GM12892 (cell line): ENCODE measurements at places on chromosomes 2 and 18.

DNA sequence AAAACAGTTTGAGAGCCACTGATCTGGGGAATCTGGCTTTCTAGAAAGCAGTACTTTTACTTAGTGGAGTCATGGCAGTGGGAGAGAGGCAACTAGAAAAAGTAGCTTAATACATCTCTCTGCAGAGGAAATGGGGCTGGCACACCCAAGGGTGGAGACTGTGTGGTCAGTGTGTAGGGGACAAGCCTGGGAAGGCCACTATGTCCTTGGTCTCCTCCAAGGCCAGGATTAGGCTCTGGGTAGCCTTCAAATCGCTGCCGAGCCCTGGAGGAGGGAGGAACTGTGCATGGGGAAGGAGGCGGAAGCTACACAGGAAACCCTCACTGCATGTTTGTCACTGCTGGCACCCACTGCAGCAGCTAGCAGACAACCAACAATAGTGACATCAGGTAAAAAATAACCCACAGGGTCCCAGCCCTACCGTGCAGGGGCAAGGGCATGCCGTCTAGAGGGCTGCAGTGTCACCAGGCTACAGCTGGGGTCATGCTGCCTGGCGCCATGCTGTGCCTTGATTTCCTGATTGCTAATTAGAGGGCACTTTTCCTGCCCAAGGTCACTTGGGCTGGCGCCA, 34.8 kb downstream of the LBH start:
- no peak for DNase-seq

DNA sequence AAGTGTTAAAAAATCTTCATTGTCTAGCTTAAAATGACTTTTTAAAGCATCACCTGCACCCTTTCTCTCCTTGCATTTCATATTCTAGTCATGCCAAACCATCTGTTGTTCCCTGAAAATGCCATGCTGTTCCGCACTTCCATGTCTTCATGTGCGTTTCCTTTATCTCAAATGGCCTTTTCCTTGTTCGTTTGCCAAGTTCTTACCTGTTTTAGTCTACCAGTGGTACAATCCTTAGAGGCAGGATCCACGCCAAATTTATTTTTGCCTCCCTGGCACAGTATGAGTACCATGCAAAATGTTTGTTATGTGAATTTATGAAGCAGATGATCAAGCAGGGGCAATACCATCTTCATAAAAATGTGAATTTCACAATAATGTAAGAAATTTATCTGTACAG, 37.0 kb downstream of the TMEFF2 start:
- DNase-seq, result no peak

- no peak for DNase-seq
These were observed 7.9 kb downstream of the CLHC1 start for GRCh38 chr2:55223958-55224760.

GRCh38 chr2:178531168-178531567, 50.9 kb downstream of the PLEKHA3 start:
- DNase-seq, result no peak

- no peak for DNase-seq
These were observed 33.5 kb downstream of the EPB41L3 start for GRCh38 chr18:5510135-5510846.

DNA sequence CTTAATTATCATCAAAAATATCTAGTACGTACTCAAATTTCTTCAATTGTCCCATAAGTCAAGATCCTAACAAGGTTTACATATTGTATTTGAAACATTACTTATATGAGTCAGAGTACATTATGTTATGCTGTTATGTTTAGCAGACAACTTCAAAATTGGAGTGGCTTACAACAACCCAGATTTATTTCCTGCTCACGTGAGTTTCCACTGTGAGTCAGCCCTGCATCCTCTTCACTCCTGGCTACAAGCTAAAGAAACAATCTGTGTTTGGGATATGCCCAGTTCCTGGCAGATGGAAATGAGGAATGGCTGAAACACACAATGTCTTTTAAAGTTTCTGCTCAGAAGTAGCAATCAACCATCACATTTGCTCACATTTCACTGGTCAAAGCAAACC, 31.5 kb upstream of the TANC1 start:
- DNase-seq, result no peak

GRCh38 chr2:43019536-43020183, 206.7 kb downstream of the ZFP36L2 start:
- DNase-seq, result no peak

GRCh38 chr2:71826299-71826698, 321.4 kb downstream of the CYP26B1 start:
- no peak for DNase-seq

DNA sequence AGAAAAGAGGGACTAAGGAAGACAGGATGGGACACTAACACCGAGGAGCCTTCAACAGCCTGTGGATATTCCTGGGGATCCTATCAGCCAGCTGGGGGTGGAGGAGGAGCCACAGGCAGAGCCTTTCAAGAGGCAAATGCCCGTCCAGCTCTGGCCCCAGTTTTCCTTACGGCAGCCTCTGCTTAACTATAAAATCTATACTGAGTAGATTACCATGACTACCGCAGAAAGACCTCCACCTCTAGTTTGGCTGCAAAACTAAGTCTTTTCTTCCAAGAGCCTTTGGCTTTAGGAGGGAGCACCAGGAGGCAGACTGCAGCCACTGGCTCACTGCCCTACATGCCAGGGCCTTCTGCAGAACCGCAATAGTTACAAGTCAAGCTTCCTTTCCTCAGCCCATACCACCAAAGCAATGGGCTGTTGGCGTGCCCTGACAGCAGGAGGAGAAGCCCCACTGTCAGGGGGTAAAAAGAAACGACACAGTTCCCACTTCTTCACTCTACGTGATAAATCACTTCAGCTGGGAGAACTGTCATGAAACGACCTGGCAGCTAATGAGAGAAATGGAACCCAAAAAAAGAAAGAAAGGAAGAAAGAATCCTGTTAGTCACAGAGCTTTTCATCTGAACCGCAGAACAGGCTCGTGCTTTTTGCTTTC, 25.1 kb upstream of the CREB1 start:
- DNase-seq, result no peak

DNA sequence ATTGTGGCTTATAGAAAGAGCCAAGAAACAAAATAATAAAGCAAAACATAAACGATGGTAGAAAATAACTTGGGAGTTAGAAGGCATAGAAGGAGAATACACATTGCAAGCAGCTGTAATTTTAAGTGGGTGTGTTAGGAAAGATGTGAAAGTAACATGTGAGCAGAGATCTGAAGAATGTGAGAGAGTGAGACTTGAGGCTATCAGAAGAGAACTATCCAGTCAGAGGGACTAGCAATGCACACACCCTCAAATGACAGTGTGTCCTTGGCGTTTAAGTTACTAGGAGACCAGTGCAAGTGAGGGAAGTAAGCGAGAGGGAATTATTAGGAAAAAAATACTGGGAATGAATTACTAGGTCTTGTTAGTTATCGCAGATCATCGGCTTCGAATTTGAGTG, 304.9 kb downstream of the DSEL start:
- DNase-seq, result no peak

DNA sequence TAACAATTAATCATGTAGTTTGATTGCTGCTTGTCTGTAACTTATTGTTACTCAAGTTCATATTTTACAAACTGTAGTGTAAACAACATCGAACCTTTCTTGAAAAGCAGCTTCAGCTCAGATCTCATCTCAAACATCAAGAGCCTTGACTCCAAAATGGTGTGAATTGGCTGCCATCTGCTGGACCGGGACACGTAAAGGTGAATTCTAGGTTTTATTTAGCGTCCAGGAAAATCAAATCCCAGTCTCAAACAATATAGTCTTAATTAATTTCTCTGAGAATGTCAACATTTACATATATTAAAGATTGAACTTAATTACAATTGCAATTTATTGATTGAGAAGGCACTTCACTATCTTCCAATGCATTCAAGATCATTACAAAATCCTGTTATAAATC, 453.0 kb downstream of the GALR1 start:
- no peak for DNase-seq

- no peak for DNase-seq
These were observed 25.9 kb downstream of the ZAP70 start for GRCh38 chr2:97739020-97739892.

DNA sequence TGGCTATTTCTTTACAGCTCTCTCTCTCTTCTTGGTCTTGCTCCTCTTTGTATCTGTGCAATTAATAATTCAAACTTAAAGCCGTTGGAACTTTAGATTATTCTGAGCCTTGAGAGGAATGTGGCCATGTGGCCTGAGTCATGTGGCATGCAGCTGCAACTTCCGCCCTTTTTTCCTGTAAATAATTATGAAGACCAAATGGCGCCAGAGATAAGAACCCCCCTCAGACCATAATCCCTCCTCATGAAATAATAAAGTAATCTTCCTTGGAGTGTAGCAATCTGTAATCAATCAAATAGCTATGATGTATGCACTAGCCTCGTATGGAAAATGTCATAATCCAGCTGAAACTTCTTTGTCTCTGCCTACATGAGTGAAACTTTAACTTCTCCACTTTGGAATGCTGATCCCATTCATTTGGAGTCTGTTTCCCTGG, 13.5 kb upstream of the TWSG1 start:
- no peak for DNase-seq

DNA sequence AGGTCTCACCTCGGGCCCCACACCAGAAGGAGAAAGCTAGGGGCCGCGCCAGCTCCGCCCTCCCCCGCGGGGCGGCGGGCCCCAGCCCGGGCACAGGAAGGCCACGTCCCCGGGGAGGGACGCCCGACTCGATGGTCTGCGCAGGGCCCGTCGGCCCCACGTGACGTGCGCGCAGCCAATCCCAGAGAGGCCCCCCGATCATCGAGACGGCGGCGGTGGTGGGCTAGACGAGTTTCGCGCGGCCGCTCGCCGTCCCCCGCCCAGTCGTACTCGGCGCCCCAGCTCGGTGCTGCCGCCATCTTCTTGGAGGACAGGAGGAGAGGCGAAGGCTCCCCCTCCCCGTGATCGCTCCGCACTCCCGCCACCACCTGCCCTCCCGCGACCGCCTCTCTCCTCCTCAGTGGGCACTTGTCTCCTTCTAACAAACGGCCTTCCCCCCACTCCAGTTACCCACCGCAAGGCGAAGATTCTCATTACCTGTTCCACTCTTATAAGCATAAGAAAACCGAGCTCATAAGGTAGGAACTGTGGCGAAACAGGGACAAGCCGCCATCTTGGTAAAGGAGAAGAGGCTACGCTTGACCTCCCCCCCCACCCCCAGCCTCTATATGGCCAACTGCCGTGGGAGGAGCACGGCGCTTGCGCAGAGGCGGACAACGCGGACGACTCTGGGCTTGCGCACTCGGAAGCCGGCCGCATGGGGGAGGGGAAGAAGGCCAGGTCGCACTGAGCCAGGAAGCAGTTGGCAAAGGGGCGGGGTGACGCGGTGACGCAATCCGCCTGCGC, at the start of gene HDLBP:
TSS of gene HDLBP (minus strand) at position 580 of the 786 bp plus-strand sequence. CDS start 48,803 bp downstream, outside the sequence.
- DNase-seq, result peak; percentile 94

- DNase-seq, result no peak
These were observed 45.4 kb downstream of the MCFD2 start for GRCh38 chr2:46870051-46870839.

GRCh38 chr2:88602022-88602421, 25.2 kb downstream of the EIF2AK3 start:
- DNase-seq, result no peak

- DNase-seq, result peak; percentile 47
These were observed at the start of gene TGFA for GRCh38 chr2:70553584-70554337. TSS of gene TGFA (minus strand) at chr2:70553826. CDS start at chr2:70553767, 59 bp downstream.

DNA sequence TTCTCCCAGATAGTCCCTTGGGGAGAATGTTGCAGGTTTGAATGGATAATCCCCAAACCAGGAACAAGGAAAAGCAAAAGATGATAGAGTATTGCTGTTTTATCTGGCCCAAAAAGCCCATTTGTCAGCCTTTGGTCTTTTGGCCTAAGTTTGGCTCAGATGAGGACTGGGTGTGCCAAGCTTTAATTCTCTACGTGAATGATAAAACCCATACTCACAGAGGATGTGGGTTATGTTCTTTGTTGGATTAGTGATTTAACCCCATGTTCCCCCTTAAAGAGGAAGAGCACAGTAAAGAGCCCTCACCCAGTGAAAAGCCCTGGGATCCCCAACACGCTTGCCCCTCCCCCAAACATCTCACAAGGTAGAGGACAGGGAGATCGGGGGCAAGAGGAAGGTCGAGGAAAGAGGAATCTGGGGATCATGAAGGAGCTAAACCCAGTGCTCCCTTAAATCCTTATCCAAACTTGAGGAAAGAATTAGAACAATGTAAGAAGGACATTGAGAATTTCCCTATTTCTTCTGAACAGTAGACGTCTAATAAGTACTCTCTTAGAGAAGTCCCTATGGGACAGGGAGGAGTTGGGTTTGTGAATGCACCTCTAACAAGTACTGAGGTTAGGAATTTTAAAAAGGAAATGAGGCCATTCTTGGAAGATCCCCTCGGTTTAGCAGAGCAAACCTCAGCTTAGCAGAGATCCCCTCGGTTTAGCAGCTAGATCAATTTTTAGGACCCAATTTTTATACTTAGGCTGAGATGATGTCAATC, 105.0 kb downstream of the HIBCH start:
- DNase-seq, result no peak

- no peak for DNase-seq
These were observed 80.4 kb downstream of the SH3RF3 start for GRCh38 chr2:109209412-109209811.

GRCh38 chr2:239599299-239599698, 198.5 kb upstream of the HDAC4 start:
- no peak for DNase-seq

DNA sequence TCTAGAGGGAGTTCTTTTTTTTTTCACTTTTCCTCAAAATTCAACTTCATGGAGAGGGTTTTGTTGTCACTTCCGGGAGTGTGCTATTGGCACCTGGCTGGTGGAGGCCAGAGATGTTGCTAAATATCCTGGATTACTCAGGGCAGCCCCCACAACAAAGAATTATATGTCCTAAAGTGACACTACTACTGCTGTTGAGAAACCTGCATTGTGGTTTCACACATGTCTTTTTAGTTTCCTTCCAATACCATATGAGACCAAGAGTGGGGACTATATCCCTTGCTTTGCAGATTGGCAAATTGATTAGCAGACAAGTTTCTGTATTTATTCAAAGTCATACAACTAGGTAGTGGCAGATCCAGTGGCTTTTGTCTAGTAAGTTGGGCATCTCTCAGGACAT, 826.8 kb downstream of the TRIB2 start:
- DNase-seq, result no peak

DNA sequence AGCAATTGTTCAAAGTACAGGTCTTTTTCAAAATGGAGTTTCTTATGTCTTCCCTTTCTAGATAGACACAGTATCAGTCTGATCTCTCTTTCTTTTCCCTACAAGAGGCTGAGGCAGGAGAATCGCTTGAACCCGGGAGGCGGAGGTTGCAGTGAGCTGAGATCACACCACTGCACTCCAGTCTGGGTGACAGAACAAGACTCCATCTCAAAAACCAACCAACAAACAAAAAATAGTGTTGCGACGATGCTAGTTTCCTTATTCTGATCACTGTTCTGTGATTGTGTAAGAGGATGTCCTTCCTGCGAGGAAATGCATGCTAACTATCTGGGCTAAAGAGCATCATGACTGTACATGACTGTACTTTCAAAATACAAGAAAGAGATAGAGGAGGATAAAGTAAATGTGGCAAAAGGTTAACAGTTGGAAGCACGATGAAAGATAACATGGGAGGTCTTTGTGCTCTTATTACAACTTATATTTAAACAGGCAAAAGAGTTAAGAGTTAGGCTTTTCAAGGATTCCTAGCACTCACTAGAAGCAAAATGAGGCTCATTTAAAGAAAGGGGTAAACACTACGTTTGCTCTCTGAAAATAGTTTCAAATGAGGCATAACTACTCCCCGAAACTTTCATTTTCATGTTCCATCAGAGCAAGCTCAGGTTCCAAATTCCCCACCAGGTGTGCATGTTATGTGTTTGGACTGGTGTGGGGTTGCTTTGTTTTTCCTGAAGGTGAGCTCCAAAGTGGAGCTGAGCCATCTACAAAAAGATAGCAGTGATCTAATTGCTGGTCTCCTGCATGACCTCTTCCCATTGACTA, 23.8 kb downstream of the SOWAHC start:
- no peak for DNase-seq
